Fibroblast of skin of right biceps (primary cell): ENCODE measurements at places on chromosomes 4 and X.

GRCh38 chr4:120658772-120659171 lies 263.8 kb downstream of the PRDM5 start:
- no peak for DNase-seq

- no peak for DNase-seq
Observed at GRCh38 chrX:117680286-117680685, 436.3 kb downstream of the KLHL13 start.

DNA sequence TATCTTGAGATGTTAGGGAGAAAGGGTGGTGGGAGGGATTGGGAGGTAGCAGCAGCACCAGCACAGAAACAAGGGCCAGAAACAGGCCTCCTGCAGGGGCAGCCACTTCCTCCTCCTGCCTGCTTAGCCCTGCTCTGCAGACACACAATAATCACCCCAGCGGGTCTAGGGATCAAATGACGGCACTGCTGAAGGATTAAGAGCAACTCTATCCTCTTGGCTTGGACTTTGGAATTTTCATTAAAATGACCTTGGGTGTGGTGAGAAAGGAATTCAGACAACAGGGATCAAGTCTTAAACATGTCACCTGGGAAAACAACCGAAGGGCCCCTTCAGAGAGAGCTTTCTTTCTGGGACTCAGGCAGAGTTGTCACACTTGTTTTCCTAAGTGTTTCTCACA lies 353.4 kb downstream of the SPRY1 start:
- DNase-seq = no peak

GRCh38 chrX:5068550-5068949 lies 1160.1 kb downstream of the NLGN4X start:
- peak; percentile 2 for DNase-seq

DNA sequence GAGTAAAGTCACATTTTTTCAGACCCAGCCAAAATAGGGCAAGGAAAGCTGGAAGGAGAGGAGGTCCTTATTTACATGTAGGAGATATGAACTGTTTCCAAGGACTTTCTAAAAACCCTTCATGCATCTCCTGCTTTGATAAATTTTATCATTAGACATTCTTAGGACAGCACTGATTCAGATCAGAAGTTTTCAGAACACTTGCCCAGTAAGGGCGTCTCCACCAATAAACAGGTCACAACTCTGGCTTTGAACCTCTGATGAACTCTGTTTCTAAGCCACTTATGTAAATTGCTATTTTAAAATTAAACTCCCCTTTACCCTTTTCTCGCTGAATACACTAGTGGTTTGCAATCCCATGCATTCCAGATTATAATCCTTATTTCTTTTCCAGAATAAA lies 505.3 kb upstream of the SLIT2 start:
- no peak for DNase-seq

DNA sequence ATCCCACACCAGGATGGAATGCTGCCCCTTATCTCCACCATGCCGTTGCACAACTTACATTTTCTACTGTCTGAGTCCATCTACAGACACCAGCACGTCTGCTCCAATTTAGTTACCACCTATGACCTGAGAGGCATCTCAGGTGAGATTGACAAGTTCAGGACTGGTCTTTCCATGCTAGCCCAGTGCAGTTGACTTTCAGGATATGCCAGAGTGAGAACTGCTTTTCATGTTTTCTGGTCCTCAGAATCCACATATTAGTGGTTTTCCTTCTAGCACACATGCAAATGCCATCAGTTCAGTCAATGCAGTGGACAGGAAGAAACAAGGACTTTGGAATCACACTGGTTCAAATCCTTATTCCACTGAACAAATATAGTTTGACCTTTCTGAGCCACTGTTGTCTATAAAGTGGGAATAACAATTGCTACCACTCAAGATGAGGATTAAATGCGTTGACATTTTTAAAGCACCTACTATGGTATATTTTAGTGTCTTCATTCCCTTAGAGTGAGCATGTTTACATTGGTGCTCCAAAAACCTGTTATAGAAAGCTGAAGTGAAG lies 38.1 kb upstream of the ANXA3 start:
- DNase-seq = no peak

DNA sequence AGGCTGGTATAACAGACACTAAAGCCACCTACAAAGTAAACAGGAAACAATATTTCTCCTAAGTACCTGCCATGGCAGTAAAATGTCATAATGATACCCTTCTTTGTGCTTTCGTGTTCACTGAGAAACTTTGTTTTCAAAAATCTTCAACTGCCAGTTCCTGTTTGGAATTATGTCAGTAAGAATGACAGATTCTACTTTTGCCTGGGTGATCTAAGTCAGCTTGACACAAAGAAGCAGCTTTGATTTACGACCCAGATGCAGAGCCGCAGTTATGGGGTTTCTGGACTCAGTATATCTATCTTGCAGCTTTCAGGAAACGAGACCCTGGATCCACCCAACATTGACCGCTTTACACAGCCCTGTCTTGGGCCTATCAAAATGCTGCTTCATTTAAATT lies 71.2 kb downstream of the SNX25 start:
- no peak for DNase-seq

GRCh38 chr4:150160473-150160872 lies 82.2 kb downstream of the DCLK2 start:
- DNase-seq = no peak
